ENCODE measurements at places on chromosomes 12 and 14.
A peak's percentile ranks its signal among the peaks of the same experiment; 100 is the strongest.

GRCh38 chr12:124518051-124518932 lies 49.1 kb downstream of the NCOR2 start:
- DNase-seq, result peak; percentile 40

- DNase-seq, result no peak
These were observed 83.8 kb upstream of the CLEC14A start for GRCh38 chr14:38339696-38340095.

- DNase-seq, result no peak
These were observed 222.2 kb downstream of the FLRT2 start for GRCh38 chr14:85752175-85752574.

DNA sequence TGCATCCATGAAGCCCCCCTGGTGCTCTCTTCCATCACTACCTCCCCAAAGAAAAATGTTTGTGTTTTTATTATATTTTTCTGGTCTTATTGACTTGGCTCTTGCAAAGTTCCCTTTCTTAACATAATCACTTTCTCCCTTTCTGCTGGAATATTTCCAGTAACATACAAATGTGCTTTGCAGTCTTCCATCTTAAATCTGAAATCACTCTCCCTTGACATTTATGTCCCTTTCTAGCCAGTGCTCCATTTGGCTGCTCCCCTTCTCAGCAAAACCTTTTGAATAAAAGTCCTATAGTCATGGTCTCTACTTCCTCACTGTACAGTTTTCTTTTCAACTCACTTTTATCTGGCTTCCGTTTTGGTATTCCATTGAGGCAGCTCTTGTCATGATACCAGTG lies 118.8 kb downstream of the SNAPC1 start:
- DNase-seq, result no peak

DNA sequence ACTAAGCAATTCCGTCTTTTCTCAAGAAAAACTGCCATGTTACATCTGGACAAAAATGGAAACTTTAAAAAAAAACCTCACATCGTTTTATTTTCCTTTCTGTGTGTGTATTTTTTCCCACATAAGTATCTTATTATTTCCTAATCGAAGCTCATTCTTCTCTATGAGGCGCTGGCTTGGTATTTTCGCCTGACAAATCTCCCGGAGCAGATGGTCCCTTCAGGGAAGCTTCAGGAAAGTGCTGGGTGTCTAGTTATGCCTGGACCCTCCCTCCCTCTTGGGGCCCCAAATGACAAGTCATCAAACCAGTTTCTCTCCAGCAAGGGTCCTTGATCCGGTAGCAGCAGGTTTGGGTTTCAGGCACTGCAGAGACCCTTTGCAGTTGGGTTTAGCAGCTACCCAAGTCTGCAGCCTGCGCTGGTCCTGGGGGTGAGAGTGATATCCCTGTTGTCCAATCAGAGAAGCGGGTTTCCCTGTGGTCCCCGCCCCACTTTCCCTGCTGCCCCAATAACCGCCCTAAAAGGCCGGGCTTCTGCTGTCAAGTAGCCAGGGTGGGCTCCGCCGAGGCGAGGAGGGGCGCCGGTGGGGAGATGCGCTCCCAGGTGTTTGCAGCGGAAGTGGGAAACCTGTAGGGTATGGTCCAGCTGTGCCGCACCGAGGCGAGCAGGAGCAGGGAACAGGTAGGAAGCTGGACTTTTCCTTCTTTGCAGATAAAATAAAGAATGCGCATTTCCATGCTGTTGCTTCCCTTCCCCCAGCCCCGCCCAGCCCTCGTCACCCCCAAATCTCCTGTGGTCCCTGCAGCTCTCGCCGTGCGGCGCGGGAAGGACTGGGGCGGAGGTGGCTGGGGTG lies at the start of gene CNTN1:
TSS of gene CNTN1 (plus strand) at position 527 of the 852 bp plus-strand sequence.
- DNase-seq, result no peak

- no peak for DNase-seq
These were observed 73.2 kb downstream of the MYRFL start for GRCh38 chr12:69898236-69898635.

- DNase-seq, result no peak
These were observed 233.4 kb downstream of the SPTSSA start for GRCh38 chr14:34228650-34228976.
